ENCODE measurements at places on chromosomes 4 and X. TPM values are rescaled to one million over a fixed set of nuclear protein-coding genes. Genes with fewer than 3 reads are reported as not detected.
A peak's percentile ranks its signal among the peaks of the same experiment; 100 is the strongest.

DNA sequence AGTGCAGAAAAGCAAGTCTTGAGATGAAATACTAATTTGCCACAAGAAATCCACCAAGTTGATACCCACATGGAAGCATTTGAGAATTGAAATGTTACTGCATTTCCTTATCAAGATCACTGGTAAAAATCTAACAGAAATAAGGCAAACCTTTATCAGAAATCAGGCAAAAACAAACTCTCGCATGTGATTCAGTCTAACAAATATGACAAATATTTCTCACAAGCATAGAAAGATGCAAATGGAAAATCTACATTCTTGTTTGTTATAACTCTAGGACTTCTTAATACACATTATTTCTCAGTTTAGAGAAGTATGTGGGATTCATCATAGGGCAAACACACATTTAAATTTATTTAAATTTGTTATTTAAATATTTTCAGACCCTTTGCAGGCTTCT is 52.9 kb downstream of the TXK start:
- DNase-seq, result no peak

DNA sequence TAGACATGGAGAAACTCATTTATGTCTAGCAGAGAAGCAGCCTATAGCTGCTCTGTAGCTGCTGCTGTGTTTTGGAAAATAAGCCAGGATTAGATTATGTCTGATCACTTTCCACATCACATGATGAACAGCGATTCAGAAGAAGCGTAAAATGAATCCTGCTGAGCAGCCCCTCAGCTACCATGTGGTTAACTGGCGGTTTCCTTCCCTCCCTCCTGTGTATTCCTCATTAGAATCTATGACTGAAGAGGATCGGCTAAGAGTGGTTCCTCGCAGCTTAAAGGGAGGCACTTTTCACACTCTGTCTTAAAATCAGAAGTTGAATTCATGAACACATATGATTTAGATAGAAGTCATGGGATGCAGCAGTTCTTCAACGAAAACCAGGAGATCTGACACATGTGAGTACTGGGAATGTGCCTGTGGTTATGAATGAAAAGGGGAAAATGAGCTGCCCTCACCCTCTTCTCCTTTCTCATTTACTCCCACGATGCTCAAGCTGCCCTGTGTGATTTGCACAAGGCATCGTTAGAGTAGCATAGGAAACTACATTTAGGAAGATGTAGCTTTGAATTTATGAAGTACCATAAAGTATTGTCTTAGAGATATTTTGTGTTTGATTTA is at the start of gene PPEF1:
TSS of gene PPEF1 (plus strand) at position 220 of the 624 bp plus-strand sequence. CDS start at position 356, 136 bp downstream.
- no peak for DNase-seq

CWH43 gene
- total RNA-seq, result not detected

GAB1 gene
- total RNA-seq, result 51.8 TPM

GRCh38 chrX:42463706-42464490 is 314.1 kb downstream of the PPP1R2C start:
- DNase-seq, result no peak

DNA sequence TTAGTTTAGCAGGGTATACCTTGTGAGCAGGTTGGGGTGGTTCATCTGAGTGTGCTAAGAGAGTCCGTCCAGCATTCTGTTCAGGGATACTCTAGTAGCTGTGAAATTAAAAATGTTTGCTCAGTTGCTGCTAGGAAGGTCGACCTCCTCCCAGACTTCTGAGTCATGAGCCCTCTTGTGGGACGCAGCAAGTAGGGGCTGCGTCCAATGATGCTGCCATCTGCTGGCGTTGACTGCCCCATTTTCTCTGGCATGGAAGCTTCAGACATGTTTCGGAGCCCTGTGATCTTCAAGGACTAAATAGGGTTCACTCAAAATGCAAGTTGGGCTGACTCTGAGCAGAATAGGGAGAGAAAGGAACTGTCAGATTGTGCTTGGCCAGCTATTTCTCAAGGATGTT is 201.0 kb upstream of the ARSJ start:
- DNase-seq, result peak; percentile 59

DNA sequence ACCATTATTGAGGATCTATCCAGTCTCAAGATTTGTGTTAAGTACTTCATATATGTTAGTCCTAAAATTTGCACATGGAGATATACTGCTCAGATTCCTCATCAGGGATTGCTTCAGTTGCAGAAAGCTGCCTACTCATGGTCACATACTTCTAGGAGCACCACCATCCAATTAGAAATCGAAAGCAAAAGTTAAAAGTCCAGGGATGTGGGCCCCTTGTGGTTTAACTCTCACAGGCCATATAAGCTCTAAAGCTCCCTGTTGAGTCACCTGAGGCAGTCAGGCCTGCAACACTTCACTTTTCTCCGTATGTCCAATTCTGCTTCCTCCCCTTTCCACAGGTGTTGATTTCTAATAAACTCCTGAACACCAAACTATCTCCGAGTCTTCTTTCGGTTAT is 84.2 kb downstream of the CNOT6L start:
- DNase-seq, result no peak

PAGE4 gene
- not detected for total RNA-seq

SHISA3 gene
- total RNA-seq, result 0.36 TPM

GAGE13 gene
- not detected for total RNA-seq

CXCL3 gene
- total RNA-seq, result 2.7 TPM

DNA sequence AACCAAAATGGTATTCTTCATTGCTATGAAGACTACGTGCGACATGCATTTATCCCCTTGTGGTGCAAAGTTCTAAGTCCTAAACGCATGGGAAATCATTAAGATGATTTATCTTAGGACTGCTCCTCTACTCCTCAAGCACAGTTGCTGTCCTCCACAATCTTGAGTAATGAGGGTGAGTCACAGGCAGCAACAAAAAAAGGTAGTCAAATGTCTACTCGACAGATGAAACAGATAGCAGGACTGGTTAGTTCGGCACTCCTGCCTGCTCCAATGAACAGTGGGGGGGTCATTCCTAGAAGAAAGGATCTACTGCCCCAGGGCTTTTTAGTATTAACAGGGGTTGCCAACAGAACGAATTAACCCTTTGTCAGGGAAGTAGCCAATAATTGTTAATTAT is 233.7 kb upstream of the FGF13 start:
- no peak for DNase-seq

LAMTOR3 gene
- total RNA-seq, result 41.8 TPM

VCX gene
- not detected for total RNA-seq

SYNPO2 gene
- total RNA-seq, result 1.1 TPM

DNA sequence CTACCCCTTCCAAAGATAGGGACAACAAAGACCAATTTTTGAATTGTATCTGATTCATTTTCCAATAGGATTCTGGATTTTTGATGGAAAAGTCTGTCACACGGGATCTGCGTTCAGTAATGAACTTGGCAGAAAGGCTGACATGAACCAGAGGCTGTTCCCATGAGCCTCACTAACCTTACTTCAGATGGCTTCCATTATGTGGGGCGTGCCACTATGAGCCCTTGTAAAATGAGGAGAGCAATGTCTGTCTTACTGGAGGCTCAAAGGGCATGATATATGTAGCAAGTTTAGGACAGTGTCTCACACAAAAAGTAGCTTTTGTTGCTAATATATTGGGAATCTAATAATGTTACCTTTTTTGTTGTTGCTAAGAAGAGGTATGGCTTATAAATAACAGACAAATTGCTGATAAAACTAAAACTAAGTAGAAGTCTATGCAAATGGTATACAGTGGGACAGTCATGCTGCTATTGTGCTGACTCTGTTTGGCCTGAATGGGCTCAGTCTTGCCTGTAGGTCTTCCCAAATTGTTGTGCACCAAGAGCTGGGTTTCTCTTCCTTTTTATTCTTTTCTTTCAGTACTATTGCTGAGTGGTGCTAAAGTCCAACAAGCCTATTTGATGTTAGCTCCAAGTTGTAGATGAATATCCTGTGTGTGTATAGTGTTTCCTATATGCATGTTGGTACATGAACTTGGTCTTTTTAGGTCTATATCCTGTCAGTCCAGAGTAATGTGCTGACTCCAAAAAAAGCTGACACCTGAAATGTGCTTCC is 132.1 kb downstream of the SPRY1 start:
- no peak for DNase-seq

DNA sequence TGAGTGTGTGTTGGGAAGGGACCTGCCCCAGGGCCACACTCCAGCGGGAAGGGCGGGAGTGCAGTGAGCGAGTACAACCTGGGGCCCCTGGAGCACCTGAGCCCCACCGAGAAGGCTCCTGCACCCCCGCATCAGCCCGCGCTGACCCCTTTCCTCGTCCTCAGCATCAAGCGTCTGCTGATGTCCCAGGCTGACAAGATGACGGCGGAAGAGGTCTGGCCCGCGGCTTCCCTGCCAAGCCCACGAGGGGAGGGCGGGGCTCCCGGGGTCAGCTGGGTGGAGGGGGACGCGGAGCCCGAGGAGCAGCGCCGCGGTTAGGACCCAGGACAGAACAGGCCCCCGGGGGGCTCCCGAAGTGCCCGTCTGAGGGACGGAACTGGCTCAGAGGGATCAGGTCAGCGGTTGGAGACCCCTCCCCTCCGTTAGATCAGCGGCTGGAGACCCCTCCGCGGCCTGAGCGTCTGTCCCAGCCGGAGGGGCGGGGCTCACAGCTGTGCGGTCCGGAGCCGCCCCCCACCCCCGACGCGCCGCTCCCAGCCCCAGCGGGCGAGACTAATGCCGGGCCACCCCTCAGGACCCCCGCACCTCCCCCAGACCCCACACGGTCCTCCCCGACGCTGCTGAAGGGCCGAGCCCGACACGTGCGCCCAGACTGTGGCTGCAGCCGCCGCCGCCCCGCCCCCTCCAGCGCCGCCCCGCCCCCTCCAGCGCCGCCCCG is 6.7 kb downstream of the MYL5 start:
- DNase-seq, result peak; percentile 57

Measured in endothelial cell (in vitro differentiated cells).